DMS153 (cell line): ENCODE measurements at places on chromosomes 6 and 20.

DNA sequence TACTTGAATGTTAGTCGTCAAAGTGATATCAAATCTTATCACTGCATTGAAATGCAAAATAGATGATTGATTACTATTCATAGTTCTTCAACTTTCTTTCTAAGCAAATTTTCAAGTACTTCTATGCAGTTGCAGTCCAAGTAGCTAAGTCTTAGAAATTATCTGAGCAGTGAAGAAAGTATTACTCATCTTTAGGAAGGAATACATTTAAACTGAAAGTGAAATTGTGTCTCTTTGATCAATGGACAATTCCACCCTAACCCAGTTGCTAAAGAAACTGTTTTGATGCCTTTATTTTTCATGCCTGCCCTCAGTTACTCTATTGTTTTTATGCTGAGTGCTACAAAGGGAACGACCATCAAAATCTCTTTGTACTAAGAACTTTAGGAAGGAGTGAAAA lies 337.4 kb downstream of the GRIK2 start:
- no peak for DNase-seq

DNA sequence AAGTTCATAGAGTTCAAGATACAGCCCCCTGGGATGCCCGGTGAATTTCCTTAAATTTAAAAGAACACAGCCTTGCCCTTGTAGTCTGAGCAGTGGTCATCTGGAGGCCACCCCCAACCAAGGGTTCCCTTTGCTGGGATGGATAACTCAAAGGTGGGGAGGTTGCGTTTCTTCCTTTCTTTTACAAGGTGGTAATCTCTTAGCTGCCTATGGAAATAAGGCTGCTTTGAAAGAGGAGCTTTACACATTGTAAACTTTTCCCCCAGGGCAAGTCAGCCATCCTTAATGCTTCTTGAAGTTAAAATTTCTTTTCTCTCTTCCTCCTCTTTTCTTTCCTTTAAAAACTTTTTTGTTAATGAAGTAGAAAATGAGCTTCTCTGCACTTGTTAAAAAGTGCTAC lies 71.2 kb upstream of the PRDM1 start:
- no peak for DNase-seq

DNA sequence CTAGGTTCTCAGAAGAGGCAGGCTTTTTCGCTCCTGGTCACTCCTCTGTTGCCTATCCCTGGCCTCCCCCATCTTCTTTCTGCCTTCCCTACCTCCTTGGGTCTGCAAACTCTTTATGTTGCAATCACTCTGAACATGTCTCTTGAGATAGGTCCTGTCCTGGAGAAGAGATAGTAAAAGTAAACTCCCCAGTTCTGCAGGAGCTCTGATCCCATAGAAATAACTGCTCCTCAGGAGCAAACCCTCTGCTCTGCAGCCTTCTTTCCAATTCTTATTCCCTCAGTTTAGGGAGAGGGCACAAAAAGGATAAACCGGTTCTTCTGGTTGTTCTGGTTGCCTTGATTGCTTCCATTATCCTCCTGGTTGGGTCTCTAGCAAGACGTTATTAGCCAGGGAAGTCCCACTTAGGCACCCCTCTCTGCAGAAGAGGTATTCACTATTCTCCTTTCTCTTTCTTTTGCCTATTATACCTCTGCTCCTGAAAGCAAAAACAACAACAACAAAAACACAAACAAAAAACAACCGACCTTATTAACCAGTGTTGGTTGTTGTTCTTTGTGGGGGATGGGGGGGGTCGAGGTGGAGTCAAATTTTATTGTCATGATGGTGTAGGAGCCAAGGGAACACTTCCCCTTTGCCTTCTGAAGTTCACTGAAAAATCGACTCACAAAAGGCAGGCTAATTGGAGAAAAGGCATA lies 973 bp downstream of the TRIM38 start:
- DNase-seq = peak; percentile 60

GRCh38 chr20:58065508-58066361 lies 162.7 kb downstream of the ANKRD60 start:
- peak; percentile 17 for DNase-seq

GRCh38 chr20:21090721-21091120 lies 15.4 kb downstream of the LINC00237 start:
- DNase-seq = peak; percentile 43

GRCh38 chr20:53061192-53062108 lies 89.3 kb downstream of the TSHZ2 start:
- no peak for DNase-seq

GRCh38 chr6:169862043-169862891 lies 110.8 kb downstream of the ERMARD start:
- DNase-seq = no peak

- no peak for DNase-seq
These were observed 336.0 kb downstream of the RFPL4B start for GRCh38 chr6:112683106-112683505.

DNA sequence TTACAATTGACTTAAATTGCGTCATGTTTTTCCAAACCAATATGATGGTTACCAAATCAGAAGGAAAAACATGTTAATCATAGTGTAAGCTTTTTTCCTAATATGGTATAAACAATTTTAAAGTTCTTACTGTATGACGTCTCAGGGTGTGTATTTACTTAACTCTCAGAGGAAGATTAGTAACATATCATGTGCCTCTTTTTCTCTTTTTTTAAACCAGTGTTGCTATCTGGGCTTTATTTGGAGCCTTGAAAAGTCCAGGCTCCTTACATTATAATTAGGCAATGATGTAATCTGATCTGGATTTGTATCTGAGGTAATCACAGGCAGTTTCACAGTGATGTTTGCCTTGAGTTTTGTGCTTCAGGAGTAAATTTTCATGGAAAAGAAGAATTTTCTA lies 20.4 kb upstream of the RAB23 start:
- DNase-seq = no peak

- peak; percentile 9 for DNase-seq
These were observed 32.7 kb upstream of the MAP7 start for GRCh38 chr6:136582711-136583471.

DNA sequence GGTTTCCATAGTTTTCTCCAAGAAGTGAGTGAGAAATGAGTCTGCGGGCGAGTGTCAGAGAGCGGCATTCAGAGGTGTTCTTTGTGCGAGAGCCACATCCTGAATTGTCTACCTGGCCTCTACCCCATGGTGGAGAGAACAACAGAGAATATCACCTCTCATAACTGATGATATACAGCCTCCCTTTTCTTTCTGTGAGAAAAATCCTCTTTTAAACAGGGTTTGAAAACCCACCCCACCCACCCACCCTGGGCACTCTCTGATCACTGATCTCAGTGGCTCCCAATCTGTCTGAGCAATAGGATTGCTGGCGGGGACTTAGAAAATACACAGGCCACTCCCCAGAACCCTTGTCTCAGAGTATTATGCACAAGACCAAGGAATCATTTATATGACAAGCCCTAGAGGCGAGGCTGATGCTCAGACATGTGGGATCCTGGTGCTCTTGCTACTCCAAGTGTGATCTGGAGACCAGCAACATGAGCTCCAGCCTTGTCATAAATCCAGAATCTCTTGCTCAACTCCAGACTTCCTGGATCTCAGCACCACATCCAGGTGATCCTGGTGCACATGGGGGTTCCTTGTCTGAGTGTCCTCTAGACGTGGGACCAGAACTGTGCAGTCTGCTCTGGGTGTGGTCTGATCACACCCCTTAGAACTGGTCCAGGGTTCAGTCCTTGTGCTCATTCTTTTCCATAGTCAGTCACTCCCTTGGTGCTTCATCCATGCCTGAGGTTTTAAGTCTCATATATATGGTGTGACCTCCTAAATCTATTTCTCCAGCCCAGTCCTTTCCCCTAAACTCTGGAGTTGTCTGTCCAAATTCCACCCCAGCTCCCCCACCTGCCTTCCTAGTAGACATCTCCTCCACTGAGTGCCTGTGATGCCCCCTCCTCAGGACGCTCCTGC lies 5.3 kb downstream of the HLA-B start:
- no peak for DNase-seq

DNA sequence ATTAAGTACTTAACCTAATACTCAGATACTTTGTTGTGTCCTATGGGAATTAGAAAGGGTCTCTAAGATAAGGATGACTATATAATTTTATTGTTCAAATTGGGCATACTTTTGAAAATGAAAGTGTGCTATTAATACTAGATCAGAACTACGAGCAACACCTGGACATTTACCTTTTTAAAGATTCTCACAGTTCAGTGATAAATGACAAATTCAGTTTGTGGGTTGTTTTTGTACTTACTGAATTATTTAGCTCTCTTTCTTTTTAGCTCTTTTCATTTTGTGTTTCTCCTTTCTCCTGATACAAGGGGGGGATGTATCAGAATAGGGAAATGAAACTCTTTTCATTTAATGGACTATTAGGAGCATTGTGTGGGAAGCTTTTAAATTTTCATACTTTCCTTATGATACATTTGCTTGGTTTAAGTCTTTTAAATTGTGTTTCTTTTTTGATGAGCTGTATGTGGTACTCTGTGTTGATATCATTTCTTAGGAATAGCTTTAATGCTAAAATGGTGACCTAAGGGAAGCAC lies 47.5 kb downstream of the PHF3 start:
- DNase-seq = no peak

DNA sequence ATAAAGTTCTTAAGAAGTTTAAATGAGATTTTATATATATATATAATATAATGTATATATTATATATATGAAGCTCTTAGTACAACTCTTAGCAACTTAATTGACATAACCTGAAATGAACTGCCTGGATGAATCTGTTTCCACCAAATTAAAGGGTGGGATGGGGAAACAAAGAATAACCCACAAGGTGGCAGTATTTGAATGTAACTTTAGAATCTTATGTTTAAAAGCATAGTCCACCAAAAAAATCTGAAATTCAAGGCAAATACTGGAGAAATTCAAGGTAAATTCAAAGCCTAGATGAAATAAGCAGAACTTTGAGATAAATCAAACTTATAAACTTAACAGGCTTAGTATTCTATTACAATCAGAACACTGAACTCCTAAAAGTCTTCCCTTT lies 4.4 kb upstream of the IBTK start:
- DNase-seq = no peak

DNA sequence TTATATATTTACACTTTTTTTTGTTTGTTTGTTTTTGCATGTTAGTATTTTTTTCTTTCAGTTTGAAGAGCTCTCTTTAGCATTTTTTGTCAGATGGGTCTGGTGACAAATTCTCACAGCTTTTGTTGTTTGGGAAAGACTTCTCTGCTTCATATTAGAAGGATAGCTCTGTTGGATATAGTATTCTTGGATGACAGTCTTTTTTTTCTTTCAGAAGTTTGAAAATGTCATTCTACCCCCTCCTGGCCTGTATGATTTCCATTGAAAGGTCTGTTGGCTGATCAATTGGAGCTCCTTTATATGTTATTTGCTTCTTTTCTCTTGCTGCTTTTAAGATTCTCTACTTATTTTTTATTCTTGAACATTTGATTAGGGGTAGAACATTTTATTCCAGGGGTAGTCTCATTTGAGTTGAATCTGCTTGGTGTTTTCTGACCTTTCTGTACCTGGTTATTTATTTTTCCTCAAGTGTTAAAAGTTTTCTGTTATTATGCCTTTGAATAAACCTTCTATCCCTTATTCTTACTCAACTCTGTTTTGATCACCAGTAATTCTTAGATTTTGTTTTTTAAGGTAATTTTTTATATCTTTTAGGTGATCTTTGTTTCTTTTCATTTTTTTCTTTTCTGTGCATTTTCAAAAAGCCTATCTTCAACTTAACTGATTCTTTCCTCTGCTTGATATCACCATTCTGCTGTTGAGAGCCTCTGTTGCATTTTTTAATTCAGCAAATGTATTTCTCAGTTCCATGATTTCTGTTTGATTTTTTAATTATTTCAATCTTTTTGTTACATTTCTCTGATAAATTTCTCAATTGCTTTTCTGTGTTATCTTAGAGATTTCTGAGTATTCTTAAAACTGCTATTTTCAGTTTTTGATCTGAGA lies 176.8 kb upstream of the ECI2 start:
- no peak for DNase-seq

GRCh38 chr20:53631909-53632662 lies 38.4 kb upstream of the ZNF217 start:
- DNase-seq = no peak

- DNase-seq = no peak
These were observed 249.8 kb upstream of the PMEPA1 start for GRCh38 chr20:57959589-57959988.

GRCh38 chr6:80480421-80481157 lies 374.1 kb downstream of the BCKDHB start:
- no peak for DNase-seq

DNA sequence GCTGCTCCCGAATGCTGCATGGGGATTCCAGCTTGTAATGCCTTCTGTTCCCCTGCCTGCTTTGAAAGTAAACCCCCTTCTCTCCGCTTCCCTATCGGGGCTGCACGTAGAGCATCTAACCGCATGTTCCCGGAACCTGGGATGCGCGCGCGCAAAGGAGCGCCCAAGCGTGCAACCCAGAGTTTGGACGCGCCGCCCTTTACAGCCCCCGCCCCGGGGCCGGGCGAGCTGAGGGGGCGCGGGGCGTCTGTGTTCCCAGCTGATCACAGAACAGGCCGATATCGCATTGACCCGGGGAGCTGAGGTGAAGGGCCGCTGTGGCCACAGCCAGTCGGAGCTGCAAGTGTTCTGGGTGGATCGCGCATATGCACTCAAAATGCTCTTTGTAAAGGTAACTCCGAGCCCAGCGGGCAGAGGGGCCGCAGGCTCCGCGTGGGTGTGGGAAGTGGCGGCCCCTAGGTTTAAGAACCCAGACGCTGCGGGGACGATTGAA lies 1.4 kb downstream of the LAMP5 start:
- DNase-seq = no peak

- DNase-seq = peak; percentile 22
These were observed 7.0 kb downstream of the UBD start for GRCh38 chr6:29552512-29553051.
